OCI-LY7 (cell line): ENCODE measurements at places on chromosomes 7 and 10.
A peak's percentile ranks its signal among the peaks of the same experiment; 100 is the strongest.

GRCh38 chr10:50316695-50317648 lies 65.7 kb upstream of the ASAH2 start:
- peak; percentile 8 for DNase-seq

DNA sequence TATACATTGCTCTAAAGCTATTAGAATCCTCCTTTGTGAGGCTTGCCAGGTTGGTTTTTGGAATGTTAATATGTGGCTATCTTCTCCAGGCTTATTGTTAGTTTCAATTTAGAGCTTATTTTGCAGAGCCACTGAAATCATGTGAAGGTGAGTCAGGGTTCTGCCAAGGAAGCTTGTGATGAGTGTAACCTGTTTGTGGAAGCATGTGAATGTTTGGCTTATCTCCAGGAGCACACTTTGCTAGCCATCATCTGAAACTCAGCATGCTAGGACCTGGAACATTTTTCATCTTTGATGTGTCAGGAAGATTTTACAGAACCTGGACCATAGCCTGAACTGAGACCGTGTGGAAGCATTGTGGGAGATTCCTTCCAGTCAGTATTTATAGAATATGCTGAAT lies 197.3 kb downstream of the PPP1R9A start:
- no peak for DNase-seq

DNA sequence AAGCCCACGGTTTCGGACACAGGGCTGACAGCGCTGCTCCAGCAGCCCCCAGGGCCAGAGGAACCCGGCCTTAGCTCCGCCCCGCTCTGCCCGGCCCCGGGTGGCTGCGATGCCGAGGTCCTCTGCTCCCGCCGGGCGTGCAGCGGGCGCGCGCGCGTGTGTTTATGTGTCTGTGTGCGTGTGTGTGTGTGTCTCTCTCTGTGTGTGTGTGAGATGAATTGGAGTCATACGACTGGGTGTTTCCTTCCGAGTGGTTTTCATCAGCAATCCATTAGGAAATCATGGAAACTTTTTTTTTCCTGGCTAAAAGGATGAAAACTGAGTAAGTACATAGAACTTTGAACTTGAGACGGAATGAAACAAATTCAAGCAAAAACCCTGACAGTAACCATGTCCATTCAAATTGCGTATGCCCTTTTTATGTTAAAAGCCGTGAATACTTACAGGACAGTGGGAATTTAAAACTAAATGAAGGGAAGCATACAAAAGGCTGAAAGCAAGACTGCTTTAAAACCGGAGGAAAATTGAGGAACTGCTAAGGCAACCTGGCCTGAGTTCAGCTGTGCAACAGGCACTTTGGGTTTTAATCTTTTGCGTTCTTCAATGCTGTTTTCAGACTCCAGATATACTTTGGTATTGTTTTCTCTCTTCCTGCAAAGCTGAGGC lies at the start of gene CPED1:
TSS of gene CPED1 (plus strand) at position 121 of the 666 bp plus-strand sequence. CDS start 911 bp downstream, outside the sequence.
- DNase-seq: peak; percentile 10

GRCh38 chr10:112981553-112981952 lies 31.5 kb downstream of the TCF7L2 start:
- peak; percentile 50 for DNase-seq

DNA sequence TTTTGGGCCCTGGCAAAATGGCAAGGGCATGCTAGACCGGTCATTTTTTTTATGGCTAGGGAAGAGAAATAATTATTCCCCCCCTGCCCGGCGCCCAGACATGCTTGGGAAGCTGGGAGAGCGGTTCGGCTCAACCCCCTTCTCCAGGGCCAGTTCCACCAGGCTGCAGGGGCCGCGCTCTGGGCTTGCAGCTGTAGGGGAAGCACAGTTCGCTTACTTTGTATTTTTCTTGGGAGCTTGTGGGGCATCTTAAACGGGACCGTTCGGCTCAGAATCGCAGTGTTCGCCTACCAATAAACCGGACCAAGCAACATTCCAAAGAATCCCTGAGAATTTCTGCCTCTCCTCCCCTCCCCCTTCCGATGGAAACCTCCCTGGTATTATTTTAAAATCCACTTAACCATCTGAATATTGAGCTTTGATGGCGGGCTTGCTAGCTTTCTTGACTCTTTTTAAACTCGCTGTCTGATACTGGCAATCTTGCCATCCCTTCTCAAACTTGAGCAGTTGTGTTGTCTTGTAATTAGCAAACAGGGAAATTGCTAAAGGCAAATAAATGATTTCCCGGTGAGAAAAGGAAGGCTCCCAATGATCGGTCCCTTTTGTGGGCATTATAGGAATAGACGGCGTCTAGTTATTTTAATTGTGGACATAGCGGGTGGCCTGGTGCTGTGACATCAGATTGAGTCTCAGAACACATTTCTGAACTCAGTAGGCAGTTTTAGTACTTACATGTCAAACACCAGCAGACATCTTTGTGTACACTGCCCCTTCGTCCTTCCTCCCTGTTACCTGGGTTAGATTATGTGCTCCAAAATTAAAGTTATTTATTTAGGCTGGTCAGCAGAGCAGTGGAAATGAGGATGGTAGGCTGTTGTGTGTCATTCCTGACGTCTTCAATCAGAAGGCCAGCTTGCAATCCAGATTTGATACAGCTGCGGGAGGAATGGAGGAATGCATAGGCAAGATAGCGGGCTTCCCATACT lies 3.4 kb downstream of the TCF7L2 start:
- no peak for DNase-seq

DNA sequence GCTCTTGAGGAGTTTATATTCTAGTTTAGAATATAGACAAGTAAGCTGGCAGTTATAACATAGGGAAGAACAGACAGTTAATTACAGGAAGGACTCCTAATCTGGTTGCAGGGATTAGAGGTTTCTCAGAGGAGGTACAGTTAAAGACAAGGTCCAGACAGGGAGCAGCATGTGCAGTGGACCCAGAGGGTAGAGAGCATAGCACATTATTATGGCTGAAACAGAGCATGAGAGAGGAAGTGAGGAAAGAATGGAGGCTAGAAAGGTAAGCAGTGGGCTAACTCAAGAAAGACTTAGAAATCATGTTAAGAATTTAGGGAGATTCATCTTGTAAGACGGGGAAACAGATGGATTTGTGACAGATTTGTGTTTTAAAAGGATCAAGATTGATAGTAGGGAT lies 9.7 kb downstream of the MIOS start:
- DNase-seq: no peak

DNA sequence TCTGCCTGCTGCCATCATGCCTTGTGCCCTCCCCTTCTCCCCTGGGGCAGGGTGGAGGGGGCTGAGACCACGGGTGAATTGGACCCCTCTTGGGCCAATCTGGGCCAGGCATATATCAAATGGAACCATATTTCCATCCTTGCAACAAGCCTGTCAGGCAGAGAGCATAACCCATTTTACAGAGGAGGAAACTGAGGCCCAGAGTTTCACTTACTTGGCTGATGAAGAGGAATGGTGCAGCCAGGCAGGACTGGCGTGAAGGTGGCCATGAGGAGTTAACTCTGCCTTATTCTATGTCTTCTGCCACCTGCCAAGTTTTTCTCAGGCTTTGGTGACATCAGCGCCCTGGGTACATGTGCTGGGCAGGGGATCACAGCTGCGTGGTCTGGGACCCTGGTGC lies 155.5 kb upstream of the PCBD1 start:
- no peak for DNase-seq

GRCh38 chr7:30352169-30352568 lies 67.8 kb downstream of the ZNRF2 start:
- DNase-seq: peak; percentile 27

DNA sequence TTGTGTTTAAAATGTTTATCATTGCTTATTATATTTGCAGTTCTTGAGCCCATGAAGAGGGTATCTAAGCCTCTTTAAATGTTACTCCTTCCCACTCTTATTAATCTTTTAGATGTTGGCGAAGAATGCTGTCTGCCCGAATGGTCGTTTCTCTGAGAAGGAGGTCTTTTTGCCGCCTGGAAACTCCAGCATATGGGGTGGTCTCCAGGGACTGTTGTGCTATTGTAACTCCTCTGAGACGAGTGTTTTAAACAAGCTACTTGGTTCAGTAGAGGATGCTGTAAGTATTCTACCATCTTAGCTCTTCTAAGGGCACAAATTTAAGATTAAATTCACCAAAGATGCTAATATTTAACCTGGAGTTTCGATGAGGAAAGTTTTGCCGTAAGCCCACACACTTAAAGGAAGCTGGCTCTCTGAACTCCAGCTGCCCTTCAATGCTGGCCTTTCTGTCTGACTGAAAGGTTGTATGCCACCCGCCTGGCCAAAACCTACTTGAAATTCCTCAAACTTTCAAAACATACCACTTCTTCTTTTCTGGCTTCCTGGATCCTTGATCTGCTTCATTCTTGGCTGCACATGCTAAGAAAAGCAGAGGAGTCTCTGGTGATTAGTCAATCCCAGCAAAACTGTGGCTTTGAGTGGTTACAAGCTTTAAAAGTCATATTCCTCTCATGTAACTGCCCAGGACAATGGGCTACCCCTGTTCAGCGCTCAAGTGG lies 74.7 kb downstream of the ABCA13 start:
- no peak for DNase-seq

DNA sequence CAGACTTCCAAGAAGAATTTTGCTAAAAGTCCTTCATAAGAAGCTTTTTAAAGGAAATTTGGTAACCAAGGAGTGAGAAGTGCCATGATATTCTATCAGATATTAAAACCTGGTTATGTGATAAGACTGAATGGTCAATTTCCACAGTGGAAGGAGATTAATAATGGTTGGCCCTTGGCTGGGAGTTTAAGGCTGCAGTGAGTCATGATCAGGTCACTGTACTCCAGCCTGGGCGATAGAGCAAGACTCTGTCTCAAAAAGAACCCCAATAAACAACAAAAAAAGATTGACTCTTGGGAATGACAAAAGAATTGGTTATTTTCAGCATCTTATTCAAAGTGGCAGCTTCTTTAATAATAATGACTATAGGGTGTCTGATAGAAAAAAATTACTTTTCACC lies 37.2 kb downstream of the EXOC4 start:
- no peak for DNase-seq

- DNase-seq: peak; percentile 48
Measured at GRCh38 chr7:100799037-100799896, 28.1 kb downstream of the EPHB4 start.

DNA sequence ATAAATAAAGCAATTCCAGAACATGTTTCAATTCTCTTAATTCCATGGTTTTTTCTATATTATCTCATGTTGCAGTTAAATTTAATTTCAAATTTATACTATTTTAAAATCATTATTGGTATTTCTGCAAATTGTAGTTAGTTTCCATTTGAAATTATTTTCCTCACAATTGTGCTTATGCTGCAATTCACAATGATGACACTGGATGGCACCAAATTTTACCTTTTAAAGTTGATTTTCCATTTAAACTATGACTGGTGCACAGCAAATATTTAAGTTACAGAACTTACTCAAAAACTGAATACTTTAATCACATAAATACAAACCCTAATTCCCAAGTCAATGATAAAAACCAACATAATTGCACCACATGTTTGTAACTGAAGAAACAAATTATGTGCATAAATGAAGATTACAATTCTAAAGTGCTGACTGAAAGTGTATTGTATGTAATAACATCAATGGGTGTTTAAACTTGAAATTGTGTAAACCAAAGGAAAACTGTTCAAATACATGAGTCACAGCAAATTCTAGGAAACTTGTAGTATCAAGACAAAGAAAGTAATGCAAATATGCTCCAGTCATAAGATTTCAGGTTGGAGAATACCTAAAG lies 75.3 kb upstream of the AASS start:
- peak; percentile 8 for DNase-seq

DNA sequence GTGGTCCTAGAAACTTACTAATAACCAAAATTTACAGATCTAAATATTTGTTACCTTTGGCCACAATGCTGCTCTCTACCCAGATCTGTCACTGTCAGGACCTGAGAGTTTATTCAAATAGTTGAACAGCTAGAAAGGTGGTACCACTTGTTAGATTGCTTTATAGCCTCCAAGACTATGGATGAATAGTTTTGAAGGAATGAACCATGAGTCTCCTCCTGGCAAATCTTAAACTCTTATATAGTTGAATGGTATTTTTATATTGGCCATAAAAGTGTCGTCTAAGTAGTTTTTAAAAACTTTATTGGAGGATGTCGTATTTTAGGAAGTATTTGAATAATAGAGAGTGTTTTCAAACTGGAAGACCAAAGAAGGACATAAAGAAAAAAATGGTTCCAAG lies 178.7 kb downstream of the AHR start:
- DNase-seq: no peak

DNA sequence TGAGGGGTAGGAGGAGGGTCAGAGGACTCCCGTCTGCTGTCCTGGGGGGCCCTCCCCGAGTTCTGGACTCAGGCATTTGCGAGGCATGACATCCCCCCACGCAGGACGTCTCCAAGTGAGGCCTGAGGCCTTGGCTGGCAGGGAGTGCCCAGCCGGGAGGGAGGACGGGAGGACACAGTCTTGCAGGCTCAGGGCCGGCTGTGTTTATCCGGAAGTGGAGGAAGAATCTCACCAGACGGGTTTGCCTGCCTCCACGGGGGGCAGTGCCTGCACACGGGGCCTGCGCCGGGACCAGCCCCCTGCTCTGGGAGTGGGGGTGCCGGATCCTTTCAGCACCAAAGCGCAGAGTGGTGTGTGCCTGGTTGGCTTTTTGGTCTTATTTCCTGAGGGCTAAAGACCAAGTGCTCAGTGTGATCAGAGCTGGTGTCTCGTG lies 10.9 kb downstream of the PWWP2B start:
- peak; percentile 17 for DNase-seq

DNA sequence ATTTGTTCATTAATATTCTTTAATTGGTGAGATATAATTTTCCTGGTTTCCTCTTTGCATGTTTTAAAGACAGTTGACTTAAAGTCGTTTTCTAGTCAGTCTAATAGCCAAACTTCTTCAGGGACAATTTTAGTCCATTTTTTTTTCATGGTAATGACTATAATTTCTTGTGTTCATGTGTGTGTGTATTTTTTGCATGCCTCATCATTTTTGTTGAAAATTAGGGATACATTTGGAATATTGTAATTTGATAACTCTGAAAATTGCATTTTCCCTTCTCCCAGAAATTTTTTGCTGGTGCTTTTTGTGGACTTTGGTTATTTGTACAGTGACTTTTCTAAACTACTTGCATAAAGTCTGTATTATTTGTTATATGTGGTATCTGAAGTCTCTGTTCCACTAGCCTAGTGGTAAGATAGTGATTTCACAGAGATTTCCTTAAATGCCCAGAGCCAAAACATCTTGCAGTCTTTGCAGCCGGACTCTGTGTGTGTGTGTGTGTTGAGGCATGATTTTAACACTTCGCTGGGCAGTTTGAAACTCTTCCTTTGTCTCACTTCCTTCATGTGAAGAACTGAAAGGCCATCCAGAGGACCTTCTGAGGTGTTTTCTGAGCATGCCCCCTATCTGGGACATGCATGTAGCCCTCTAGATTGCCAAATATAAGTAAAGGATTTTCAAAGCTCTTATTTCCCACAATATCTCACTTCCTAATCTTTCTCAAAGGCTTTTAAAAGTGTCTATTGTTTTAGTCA lies 40.9 kb upstream of the ZNF365 start:
- DNase-seq: no peak

DNA sequence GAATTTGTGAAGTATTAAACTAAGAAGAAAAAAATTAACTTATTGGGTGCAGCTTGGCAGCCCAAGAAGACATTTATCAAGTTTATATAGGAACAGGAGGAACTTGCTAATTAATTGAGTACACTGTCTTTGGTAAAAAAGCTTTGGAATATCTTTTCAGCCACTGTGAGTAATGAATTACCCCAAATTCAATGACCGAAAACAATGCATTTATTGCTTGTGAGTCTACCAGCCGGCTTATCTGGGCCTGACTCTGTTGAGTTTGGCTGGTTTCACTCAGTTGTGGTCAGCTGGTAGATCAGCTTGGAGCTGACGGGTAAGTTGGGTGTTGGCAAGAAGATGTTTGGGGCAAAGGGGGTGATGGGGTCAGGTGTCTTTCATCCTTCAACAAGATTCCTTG lies 11.6 kb downstream of the GNG11 start:
- DNase-seq: no peak

- DNase-seq: no peak
Measured at GRCh38 chr10:62582804-62583208, 208.6 kb downstream of the ZNF365 start.

GRCh38 chr10:113177156-113177935 lies 227.3 kb downstream of the TCF7L2 start:
- no peak for DNase-seq
